ENCODE measurements at places on chromosomes 4 and X.

DNA sequence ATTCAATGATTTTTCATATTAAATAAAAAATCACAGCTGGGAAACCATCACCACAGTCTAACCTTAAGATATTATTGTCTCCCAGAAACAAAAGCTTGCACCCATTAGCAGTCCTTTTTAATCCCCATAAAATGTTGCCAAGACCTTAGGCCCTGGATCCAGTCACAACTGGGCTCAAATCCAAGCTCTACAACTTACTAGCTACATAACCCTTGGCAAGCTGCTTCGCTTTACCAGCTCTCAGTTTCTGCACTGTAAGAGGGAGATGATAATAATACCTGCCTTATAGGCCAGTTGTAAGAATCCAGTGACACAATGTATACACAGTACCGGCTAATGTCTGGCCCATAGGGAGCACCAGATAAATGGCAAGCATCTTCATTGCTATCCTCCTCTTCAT, 400.9 kb upstream of the FGF13 start:
- DNase-seq = no peak

DNA sequence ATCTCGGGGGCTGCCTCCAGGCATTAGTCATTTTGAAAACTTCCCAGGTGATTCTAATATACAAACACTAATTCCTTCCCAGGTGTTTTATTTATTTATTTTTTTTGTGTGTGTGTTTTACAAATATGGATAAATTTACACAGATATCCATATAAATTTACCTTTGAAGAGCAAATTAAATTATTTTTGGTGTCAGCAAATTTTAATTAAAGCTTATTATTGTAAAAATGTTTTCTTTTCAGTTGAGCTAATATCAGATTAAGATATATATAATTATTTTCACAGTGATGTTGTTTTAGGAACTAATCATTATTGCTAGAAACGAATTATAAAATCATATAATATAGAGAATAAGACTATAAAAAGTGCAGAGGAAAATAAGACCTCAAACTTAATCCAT, 62.0 kb upstream of the FREM3 start:
- DNase-seq = no peak

DNA sequence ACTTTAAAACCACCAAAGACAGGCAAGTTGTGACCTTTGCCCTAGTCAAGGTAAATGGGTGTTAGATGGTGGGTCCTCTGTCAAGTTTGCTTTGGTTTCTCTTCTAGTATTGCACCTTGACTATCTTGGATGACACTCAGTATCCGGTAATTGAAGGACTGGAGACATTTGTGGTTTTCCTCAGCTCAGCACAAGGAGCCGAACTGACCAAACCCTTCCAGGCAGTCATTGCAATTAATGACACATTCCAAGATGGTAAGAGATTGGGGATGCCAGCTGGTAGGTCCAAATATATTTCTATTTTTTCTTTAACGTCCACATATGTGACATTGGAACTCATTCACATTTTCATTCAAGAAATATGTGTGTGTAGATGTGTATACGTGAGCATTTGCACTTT, 69.3 kb upstream of the ANXA3 start:
- DNase-seq = no peak

DNA sequence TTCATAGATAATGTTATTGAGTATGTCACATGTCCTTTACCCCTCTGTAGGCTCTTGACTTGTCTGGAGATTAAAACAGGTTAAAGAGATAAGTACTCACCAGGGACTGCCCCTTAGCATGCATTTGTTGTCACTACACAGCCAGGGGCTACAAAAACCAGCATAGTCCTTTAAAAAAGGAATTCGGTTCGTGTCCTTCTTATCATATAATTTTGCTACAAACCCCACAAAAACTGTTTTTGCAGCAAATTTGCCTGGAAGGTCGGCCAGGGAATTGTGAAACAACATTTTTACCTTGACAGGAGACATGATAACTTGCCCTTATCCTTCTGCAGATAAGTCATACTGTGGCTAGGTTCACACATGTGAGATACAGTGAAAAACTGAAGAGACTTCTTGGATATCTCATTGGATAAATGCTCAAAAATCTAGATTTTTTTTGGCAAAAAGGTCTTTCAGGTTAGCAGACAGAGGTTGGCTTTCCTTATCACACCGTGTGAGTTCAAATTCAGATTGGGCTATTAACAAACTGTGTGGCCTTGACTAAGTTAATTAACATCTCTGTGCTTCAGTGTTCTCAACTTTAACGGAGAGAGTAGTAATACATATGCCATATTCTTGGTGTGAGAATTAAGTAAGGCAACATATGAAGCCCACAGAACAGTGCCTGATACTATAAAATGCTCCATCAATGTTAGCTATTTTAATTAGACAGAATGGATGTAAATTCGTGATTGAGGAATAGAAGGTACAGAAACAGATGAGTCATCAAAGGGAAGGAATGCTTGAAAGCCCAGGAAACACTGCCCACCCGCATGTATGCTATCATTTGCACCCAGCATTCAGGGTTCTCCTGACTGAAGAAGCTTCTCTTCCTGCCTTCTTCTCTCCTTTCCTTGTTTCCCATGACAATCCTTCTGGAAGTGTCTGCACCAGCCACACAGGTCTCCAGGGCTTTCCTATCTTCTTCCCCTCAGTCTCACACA, 30.0 kb downstream of the FAM9C start:
- DNase-seq = no peak

DNA sequence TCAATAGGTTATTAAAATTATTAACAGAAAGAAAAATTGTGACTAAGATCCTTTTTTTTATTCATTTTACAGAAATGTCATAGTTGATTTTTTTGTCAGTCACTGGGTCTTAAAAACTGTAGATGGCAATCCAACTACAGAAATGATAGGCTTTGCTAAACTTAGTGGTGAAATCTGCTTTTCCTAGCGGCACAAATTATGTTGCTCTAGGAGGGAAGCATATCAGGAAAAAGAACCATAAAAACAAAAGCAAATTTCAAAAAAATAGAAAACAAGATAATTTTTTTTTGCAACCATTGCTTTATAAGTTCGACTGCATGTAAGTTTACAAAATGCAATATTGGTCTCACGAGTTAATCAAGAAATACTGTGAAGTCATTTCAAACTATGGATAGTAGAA, 443.5 kb upstream of the IGFBP7 start:
- DNase-seq = no peak

GRCh38 chr4:107318078-107318477, 282.0 kb upstream of the DKK2 start:
- DNase-seq = no peak

- no peak for DNase-seq
Observed at GRCh38 chr4:88605736-88606135, 13.5 kb downstream of the HERC3 start.

GRCh38 chr4:139035650-139036049, 20.1 kb downstream of the NOCT start:
- DNase-seq = no peak

DNA sequence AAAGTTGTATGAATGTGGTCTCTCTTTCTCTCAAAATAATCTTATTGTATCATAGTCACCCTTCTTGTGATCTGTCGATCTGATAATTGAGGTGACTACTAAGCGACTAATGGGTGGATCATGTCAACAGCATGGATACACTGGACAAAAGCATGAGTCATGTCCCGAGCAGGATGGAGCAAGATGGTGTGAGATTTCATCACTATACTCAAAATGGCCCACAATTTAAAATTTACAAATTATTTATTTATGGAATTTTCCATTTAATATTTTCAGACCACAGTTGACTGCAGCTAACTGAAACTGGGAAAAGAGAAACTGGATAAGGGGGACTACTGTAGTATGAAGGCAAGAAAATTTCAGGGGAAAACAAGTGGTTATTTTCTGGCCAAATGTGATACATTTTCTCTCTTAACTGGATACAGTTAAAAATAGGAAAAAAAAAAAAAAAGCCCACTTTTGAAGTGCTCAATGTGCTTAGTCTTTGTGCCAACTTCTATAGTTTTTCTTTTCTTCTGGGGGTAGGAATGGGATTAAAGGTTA, 25.3 kb downstream of the FAM241A start:
- DNase-seq = no peak

- DNase-seq = no peak
Observed at GRCh38 chrX:97374266-97374665, 490.6 kb downstream of the RPA4 start.

DNA sequence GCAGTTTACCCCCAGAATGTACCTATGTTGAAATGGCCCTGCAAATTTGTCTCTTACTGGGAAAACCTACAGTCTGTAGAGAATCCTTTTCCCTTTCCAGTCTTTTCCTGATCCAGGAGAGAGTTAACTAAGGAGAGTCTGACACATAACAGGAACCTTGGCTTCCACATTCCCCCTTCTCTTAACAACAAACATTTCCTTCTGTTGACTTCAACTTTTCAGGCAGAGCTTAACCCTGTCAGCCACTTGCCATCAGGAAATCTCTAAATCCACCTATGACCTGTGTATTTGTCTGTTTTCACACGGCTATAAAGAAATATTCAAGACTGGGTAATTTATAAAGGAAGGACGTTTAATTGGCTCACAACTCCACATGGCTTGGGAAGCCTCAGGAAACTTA, 45.6 kb upstream of the GPR78 start:
- no peak for DNase-seq

DNA sequence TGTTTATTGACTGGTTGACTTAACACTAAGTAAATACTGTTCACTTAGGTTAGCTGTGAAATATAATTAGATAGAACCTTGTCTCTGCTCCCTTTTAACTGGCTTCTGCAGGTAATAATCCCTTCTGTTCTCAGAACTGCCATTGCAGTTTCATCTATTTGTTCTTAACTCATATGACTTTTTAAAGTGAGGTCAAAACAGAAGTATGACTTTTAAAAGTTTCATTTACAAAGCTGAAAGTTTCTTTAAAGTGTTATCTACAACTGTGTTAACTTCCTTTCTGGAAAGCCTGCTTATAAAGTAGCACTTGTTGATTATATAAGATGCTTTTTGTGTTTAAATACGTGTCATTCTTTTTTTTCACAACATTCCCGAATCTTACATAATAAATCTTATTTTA, 127.4 kb downstream of the TET2 start:
- DNase-seq = no peak

DNA sequence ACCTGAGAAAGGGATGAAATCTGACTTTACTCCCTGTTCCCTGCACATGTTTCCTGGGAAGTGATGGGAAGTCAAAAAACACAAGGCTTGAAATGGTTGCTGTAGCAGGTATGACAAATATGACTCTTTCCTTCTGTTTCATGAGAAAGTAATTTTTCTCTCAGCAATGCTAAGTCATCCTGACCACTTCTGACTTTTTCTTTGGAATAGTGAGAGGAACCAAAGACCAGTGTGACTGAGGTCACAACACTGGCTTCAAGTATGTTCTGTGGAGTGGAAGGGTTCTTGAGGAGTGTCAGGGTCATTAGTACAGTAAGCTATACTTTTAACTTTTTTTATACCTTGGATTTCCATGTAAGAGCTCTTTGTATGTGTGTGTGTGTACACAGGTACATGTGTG, 225.3 kb downstream of the PPP3CA start:
- no peak for DNase-seq

GRCh38 chrX:151697522-151697921, 2.3 kb downstream of the PRRG3 start:
- DNase-seq = no peak

DNA sequence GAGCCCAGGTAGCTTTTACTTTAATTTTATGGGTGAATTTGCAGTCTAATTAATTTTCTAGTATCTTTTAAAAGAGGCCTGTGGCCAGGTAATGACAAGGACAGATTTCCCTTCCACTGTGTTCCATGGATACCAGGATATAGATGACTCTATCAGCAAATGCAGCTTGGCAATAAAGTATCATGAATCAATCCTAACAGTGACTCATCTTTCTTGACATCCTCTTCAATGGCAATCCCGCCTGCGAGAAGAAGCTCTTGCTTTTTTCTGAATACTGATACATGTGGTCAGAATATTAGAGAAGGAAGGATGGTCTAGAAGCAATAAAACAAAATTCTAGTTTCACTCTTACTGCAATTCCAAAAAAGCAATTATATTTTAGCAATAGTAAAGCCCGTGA, 267.8 kb downstream of the DTHD1 start:
- DNase-seq = no peak

GRCh38 chrX:153471663-153472280, 1.4 kb upstream of the HAUS7 start:
- no peak for DNase-seq

GRCh38 chr4:15533817-15534216, 64.1 kb downstream of the CC2D2A start:
- DNase-seq = no peak

GRCh38 chr4:6596948-6597347, 22.0 kb downstream of the MAN2B2 start:
- DNase-seq = no peak

DNA sequence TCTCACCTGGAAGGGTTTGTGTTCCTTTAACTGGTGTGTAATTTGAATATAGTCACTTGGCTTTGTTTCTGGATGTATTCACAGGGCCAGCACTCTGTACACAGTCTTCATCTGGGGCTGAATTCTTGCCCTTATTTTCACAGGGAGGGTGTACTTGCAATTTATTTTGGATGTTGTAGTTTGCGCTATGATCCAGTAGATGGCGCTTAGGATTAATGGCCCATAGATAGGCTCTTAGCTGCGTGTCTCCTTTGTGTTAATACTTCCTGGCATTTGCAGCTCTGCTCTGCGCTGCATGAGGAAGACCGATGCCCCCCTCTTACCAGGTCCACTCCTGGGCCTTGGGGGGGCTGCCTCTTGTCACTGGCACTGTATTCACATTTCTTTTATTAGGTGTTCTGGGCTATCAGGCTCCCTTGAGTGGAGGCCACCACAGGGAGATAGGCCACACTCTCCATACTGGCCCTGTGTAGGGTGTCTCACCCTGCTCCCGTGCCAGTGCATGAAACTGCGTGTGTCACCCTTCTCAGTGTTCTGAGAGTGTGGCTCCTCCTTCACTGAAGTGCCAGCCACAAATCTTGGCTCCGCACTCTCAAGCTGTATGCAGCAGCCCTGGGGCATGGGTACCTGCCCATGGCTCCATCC, 562.2 kb downstream of the ZIC3 start:
- no peak for DNase-seq

DNA sequence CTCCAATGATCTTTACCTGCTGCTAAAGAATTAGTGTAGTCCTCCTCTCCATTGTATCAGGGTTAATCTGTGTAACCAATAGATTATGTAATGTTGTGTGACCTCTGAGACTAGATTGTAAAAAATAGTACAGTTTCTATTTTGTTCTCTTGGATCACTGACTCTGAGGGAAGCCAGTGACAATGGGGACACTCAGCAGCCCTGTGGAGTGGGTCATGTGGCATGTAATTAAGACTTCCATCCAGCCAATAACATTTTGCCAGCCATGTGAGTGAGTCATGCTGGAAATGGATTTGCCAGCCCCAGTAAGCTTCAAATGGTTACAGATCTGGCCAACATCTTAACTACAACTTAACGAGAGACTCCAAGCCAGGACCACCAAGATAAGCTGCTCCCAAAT, 332.3 kb downstream of the PTTG2 start:
- no peak for DNase-seq

GRCh38 chrX:107374831-107375230, 74.6 kb upstream of the FRMPD3 start:
- no peak for DNase-seq

- DNase-seq = no peak
Observed at GRCh38 chr4:77956917-77957316, 94.3 kb downstream of the MRPL1 start.

Data from tibial artery (tissue), 4 donors.